Liver (tissue), 10 donors: ENCODE measurements at places on chromosomes 3 and 15. TPM values are rescaled to one million over a fixed set of nuclear protein-coding genes. Genes with fewer than 3 reads are reported as not detected.

GP9 gene
- total RNA-seq = not detected

- DNase-seq = no peak
- H3K27ac ChIP-seq = no peak overlapping the region
- H3K4me3 ChIP-seq = no peak overlapping the region
- H3K4me1 ChIP-seq = no peaks in the 10 kb centered on the region
- H3K27me3 ChIP-seq = no peaks in the 10 kb centered on the region
These were observed 17.6 kb downstream of the CCR5AS start for GRCh38 chr3:46389306-46389705.

- H3K36me3 ChIP-seq = no peaks in the 10 kb centered on the region
- H3K27ac ChIP-seq = no peak overlapping the region
- no peak for DNase-seq
- no peaks in the 10 kb centered on the region for H3K27me3 ChIP-seq
- H3K4me3 ChIP-seq = no peak overlapping the region
These were observed 256.3 kb downstream of the MCTP2 start for GRCh38 chr15:94487635-94488034.

- no peak for DNase-seq
- no peaks in the 10 kb centered on the region for H3K27me3 ChIP-seq
- H3K36me3 ChIP-seq = no peaks in the 10 kb centered on the region
- H3K4me1 ChIP-seq = no peaks in the 10 kb centered on the region
These were observed 532.4 kb upstream of the GBE1 start for GRCh38 chr3:82293867-82294266.

DNA sequence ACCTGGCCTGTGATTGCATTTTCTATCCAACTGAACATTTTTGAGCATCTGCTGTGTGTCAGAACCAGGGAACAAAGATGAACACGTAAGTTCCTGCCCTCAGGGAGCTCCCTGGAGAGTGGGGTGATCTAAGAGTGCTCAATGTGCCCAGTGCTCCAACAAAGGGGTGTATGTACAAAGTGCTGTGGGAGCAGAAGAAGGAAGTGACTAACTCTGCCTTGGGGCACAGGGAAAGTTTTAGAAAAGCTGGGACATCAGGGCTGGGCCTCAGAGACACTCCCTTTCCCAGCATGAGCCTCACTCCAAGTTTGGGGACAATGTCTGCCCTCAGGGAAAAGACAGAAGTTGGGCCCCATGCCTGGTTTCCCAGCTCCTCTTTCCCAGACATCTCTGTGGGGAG, 27.6 kb upstream of the BNC1 start:
- no peak overlapping the region for H3K4me3 ChIP-seq
- H3K27ac ChIP-seq = no peak overlapping the region
- no peak for DNase-seq
- no peaks in the 10 kb centered on the region for H3K4me1 ChIP-seq
- no peaks in the 10 kb centered on the region for H3K36me3 ChIP-seq
